Stimulated activated CD8-positive, alpha-beta memory T cell treated with anti-CD3 and anti-CD28 coated beads, Interleukin-2, amount 100 ng/mL, for 1 hour (primary cell): ENCODE measurements at places on chromosomes 7 and 10.

GRCh38 chr10:110083884-110084283 lies 76.1 kb downstream of the ADD3 start:
- no peak for DNase-seq

GRCh38 chr10:58796824-58797223 lies 284.2 kb downstream of the BICC1 start:
- DNase-seq = no peak

DNA sequence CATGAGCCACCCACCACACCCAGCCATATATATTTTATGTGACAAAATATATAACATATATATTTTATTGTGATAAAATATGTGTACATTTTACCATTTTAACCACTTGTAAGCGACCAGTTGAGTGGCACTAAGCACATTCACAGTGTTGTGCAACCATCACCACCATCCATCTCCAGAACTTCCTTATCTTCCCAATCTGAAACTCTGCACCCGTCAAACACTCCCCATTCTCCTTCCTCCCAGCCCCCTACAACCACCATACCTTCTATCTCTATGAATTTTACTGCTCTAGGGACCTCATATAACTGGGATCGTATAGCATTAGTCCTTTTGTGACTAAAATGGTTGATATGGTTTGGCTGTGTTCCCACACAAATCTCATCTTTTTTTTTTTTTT lies 20.8 kb upstream of the CYTH3 start:
- DNase-seq = no peak

GRCh38 chr10:91643700-91644099 lies 10.8 kb upstream of the PPP1R3C start:
- no peak for DNase-seq

- DNase-seq = no peak
Measured at GRCh38 chr7:44244282-44244681, 43.5 kb downstream of the YKT6 start.

DNA sequence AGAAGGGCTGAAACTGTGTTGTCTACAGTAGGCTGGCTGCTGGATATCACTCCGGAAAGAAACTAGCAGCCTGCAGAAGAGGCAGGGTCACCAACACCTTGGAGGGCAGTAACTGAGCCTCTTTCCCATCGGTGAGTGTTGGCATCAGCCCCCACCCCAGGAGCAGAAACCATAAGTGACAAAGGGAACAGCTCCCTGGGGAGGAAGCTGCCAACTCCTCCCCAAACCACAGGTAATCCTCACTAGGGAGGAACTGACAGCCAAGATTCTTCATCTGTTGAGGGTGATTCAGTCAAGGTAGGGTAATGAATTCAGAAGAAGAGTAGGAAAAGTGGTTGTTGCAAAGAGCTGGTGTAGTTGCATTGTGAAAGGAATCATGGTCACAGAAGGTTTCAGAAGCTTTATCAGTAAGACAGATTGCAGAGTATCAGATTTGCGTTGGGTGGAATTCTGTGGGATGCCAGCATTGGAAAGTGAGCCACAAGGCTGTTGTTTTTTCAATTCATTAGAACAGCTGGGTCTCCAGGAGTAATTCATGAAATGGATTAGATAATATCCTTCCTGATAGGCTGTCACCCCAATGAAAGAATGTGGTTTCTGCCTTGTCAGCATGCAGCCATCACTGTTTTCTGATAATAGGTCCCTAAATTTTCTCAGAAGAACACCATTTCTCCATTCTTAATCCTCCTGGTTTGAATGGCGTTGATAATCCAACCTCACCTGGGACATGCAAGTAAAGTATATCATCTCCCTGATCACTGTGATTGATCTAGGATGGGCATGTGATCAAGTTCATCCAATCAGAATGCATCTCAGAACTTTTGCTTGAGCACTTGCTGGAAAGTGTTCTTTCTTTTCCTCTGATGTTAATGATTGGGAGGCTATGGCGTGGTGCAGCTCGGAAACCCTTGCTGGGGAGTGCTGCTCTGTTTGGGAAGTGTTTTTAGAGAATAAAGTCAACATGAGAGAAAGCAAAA lies 75.0 kb upstream of the CTBP2 start:
- no peak for DNase-seq

DNA sequence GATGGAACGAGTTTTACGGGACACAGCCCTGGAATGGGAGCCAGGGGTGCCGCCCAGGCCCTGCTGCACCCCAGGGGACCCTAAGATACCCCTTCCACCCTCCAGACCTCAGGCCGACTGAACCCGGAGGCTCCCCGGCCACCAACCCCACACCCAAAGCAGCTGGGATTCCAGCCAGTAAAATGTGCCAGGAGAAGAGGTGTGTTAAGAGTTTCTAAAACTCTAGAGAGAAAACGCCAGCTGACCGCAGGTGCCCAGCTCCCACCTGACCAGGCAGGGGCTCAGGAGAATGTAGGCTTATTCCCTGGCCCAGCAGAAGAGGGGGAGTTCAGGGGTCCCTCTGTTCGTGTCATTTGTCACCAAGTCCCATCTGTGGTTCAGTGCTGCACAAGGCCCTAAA lies 17.5 kb downstream of the NUDT1 start:
- no peak for DNase-seq

GRCh38 chr7:110771717-110772116 lies 319.2 kb upstream of the LRRN3 start:
- no peak for DNase-seq

DNA sequence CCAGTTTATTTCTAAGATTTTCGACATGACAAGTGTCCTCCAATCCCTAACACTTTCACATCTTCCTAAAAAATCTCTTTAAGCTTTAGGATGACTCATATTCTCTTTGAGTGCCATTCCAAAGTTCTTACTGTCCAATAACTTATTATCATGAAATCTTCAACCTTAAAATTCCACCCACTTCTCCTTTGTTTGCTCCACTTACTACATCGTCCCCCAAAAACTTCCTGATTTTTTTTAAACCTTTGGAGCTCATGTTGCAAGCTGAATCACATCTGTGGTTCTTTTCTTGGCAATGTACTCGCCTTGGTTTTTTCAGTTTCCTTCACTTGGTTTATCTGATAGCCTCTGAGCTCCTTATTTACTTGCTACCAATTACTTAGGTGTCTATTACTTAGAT lies 39.2 kb upstream of the JCAD start:
- no peak for DNase-seq

DNA sequence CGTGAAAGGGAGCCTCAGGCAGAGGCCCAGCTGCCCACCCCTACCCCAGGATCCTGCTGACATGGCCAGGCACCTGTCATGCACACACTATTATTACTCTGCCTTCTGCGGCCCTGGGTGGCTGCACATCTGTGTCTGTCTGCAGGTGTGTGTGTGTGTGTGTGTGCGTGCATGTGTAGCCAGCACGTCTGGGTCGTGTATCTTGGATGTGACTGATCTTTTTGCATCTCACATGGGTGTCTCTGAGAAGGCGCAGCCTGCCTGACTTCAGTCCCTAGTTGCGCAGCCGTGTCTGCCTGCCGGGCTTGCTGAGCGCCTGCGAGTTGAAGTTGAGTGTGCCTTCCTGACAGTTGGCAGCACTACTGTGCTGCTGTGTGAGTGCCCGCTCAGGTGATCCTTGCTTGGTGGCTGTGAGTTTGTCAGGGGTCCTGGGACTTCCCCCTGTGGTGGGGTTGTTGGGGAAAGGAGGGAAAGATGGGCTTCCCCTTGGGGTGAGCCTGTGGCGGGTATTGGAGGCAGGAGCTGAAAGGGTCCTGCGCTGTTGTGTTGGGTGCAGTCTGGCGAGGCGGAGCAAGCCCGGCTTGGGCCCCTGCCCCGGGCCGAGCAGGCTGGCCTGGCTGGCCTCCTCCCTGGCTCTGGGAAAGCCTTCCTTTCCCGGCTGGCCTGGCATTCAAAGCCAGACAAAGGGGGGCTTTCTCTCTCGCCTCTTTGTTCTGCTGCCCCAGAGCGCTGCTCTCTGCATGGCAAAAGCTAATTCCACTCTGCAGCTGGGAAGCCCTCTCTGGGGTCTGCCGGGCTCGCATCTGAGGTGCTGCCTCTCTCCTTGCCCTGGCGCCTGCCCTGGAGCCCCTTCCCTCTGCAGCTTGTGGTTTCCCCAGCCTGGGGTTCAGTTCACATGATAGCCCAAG lies 4.9 kb downstream of the TRIM8 start:
- DNase-seq = no peak

- DNase-seq = no peak
Measured at GRCh38 chr10:91797048-91797690, 1.1 kb upstream of the TNKS2 start.

- no peak for DNase-seq
Measured at GRCh38 chr7:111329367-111330234, 232.7 kb downstream of the IMMP2L start.

DNA sequence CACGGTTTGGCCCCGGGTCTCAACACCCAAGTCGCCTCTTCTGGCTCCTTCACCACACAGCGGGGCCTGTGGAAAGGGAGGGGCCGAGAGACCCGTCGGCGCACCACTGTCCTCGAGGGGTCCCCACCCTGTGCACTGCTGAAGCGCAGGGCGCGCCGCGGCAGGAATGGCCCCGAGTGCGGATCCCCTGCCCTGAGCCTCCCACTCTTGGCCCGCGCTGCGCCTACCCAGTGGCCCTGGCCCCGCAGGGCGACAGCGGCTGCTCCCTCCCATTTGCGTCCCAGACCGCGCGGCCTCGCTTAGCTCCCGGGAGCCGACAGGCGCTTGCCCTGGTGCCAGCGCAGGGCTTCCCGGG lies 2.1 kb upstream of the SFMBT2 start:
- DNase-seq = no peak

GRCh38 chr10:60911715-60912114 lies 32.3 kb downstream of the RHOBTB1 start:
- no peak for DNase-seq

DNA sequence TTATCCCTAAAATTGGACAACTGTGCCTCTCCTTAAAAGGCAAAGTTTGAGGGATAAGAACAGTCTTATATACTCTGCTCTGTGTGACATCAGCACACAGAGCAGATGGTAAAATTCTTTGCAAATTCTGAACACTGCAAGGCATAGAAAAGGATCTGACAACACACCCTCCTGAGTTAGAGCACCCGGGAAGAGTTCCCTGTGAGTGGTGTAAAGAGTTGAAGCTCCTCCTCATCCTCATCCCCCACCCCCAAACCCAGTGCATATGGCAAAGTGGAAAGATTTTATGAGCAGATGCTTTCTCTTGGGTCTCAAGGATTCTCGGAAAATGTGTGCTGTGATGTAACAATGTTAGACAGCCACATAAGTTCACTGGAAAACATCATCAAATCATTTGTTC lies 40.0 kb upstream of the DGKI start:
- DNase-seq = no peak

- DNase-seq = no peak
Measured at GRCh38 chr7:25861601-25862260, 290.3 kb upstream of the NFE2L3 start.

- no peak for DNase-seq
Measured at GRCh38 chr10:12492016-12492415, 142.7 kb downstream of the CAMK1D start.

- no peak for DNase-seq
Measured at GRCh38 chr7:1700086-1700485, 30.0 kb downstream of the ELFN1 start.

DNA sequence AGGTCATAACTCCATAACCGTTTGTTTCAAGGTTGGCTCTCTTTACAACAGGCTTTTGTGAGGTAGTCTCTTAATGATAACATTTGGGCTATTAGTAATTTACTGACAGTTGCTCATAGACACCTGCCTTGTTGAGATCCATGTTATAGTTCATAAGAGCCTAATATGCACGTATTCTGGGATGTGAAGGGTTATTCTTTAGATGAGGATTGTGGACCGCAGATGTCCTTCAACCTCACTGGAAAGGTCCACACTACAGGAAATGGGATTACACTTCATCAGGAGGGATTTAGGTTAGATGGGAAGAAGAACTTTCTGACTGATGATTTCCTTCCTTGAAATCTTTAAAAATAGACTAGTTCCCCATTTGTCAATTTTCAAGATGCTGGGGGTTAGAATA lies 62.8 kb downstream of the SAMD9 start:
- DNase-seq = no peak

DNA sequence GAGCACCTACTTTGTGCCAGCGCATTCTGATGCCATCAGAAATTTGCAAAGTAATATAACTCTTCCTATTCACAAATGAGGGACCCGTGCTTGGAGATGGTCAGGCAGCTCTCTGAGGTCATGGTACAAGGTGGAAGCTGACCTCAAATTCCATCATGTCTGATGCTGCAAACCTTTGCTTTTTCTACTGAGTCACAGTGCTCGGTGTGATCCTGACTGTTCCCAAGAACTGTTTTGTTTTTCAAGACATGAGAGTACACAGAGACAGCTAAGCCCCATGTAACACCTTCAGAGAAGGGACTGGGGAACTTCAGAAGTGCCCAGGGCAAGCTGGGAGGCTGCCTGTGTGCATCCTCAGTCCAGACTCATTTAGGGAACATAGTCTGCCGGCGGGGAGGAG lies 111.3 kb downstream of the FRMD4A start:
- DNase-seq = no peak

- DNase-seq = no peak
Measured at GRCh38 chr10:3278771-3279170, 106.2 kb upstream of the PITRM1 start.

GRCh38 chr7:2139004-2139699 lies 93.6 kb downstream of the MAD1L1 start:
- DNase-seq = no peak

DNA sequence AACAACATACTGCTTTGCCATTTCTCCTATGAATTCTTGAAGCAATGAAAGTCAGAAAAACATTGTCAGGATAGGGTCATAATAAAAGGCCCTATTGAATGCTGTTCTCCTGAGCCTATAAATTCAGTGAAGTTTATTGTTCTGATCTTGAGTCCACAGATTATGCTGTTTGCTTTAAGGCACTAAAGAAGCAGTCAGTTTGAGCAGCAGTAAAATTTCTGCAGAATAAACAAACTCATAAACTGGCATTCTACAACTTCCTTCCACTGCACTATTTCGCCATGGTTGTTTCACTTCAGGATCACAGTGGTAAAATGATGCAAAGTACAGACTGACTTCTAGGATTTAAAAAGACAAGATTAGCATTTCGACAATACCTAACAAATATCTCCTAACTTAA lies 503.2 kb downstream of the SH2D4B start:
- DNase-seq = no peak

DNA sequence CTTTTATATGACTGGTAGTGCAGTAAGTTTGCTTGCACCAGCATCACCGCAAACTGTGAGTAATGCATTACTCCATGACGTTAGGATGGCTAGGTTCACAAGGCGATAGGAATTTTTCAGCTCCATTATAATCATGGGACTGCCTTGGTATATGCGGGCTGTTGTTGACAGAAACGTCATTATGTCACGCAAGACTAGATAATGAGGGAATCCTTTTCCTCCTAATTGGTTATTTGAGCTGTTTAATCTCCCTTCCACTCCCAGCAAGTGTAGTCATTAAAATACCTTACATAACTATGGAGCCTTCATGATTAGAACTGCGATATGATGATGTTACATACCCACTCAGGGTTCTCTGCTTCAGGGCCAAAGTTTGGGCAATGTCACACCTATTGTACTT lies 17.3 kb downstream of the KLLN start:
- DNase-seq = no peak

DNA sequence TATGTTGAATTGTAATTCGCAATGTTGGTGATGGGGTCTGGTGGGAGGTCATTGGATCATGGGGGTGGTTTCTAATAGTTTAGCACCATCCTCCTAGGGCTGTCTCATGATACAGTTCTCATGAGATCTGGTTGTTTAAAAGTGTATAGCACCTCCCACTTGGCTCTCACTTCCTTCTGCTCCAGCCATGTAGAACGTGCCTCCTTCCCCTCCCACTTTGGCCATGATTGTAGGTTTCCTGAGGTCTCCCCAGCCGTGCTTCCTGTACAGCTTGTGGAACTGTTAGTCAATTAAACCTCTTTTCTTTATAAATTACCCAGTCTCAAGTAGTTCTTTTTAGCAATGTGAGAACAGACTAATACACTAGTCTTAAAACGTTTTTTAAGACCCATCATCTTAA lies 15.6 kb upstream of the HECW1 start:
- no peak for DNase-seq
